ENCODE measurements at places on chromosomes 3 and 15.

GRCh38 chr15:40388941-40389823 lies 6.7 kb downstream of the KNSTRN start:
- no peaks in the 10 kb centered on the region for H3K27me3 ChIP-seq
- DNase-seq = no peak
- no peaks in the 10 kb centered on the region for H3K4me1 ChIP-seq

DNA sequence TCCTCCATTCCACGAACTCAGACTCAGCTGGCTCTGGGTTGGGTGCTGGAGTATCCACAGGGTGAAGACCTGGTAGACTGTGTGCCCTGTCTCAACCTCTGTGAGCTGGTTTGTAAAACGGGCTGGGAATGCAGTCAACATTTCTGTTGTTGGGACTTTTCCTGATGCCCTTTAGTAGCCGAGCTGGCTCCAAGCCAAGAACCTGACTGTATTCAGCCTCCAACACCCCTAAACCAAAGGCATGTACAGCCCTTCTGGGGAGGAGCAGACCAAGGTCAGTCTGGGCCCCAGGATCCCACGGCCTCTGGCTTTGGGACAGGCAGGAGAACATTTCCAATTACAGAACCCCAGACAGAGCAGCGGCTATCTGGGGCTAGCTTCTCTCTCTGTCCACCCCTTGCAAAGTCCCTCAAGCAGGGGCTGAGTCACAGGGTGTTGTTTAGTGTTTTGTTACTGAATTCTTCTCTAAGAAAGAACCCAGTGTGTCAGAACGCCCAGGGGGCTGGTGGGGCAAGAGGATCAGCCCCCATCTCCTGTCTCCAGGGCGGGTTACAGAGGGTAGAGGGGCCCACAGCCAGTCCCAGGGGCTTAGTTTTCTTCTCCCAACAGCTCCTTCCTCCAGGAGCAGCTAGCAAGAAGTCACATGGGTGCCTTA lies 56.8 kb upstream of the SLC6A6 start:
- H3K27ac ChIP-seq = no peak overlapping the region
- no peak for DNase-seq
- no peak overlapping the region for H3K4me3 ChIP-seq
- no peaks in the 10 kb centered on the region for H3K27me3 ChIP-seq
- H3K4me1 ChIP-seq = no peaks in the 10 kb centered on the region

- H3K4me1 ChIP-seq = peaks cover 57% of the 10 kb centered on the region
- no peaks in the 10 kb centered on the region for H3K27me3 ChIP-seq
- DNase-seq = peak; percentile 81
- H3K4me3 ChIP-seq = peak overlapping the region; percentile 73
Measured at GRCh38 chr15:75202251-75203016, 752 bp downstream of the C15orf39 start.

GRCh38 chr3:124766113-124767095 lies 36.2 kb downstream of the UMPS start:
- no peak overlapping the region for H3K27ac ChIP-seq
- H3K27me3 ChIP-seq = no peaks in the 10 kb centered on the region
- no peaks in the 10 kb centered on the region for H3K36me3 ChIP-seq
- no peak overlapping the region for H3K4me3 ChIP-seq

GRCh38 chr3:197487911-197488391 lies 67.8 kb downstream of the BDH1 start:
- H3K4me1 ChIP-seq = no peaks in the 10 kb centered on the region
- DNase-seq = no peak
- no peak overlapping the region for H3K4me3 ChIP-seq
- no peaks in the 10 kb centered on the region for H3K36me3 ChIP-seq

DNA sequence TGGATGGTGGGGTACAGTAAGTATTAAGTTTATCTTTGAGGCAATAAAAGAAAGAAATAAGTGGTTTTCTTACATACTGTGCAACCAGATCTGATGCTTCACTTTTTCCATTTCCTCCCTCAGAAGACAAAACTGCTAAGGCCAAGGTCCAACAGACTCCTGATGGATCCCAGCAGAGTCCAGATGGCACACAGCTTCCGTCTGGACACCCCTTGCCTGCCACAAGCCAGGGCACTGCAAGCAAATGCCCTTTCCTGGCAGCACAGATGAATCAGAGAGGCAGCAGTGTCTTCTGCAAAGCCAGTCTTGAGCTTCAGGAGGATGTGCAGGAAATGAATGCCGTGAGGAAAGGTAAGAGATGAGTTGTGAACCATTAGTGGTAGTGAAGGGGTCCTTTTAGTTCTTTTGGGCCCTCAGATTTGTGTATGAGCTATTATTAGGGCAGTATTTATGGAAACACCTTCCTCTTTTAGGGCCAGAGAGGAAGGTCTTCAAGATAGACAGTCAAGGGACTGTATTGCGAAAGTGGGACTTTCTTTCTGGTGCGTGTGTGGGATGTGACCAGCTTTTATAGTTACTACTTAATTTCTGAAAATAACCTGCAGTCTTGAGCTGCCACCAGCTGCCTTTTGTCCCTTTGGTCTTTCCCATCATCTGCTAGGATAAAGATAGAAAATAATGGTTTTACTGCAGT lies 4.6 kb downstream of the ALAS1 start:
- no peak for DNase-seq
- peaks cover 36% of the 10 kb centered on the region for H3K4me1 ChIP-seq
- no peak overlapping the region for H3K4me3 ChIP-seq
- peaks cover 57% of the 10 kb centered on the region for H3K36me3 ChIP-seq

DNA sequence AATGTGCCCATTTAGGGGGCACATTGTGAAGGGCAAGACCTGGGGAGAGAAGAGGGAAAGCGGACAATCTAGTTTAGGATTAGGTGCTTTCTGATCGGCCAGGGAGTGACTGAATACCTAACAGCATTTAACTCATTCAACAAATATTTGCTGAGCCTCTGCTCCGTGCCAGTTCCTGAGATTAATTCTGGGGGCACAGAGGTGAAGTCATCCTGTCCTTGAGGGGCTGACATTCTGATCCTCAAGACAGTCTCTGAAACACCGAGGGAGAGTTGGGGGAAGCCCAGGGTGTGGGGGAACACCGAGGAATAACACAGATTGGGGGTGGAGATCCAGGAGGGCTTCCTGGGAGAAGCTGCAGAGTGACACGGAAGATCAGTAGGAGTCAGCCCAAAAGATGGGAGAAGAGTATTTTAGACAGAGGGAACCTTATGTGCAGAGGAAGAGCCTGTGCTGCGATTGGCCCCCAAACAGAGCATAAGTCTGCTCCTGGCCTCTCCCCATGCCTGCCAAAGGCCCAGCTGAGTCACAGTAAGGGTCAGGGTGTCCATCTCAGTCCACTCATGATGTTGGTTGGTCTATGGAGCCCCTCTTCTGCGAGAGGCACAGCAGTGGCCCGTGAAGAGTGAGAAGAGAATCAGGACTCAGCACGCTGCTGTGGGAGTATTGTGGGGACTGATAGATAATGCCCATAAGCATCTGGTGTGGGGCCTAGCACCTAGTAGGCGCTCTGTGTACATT lies 60.2 kb downstream of the AMOTL2 start:
- H3K27me3 ChIP-seq = peaks cover 19% of the 10 kb centered on the region
- H3K27ac ChIP-seq = no peak overlapping the region
- H3K4me3 ChIP-seq = no peak overlapping the region
- DNase-seq = no peak

GRCh38 chr15:70560617-70561328 lies 202.6 kb downstream of the UACA start:
- H3K27ac ChIP-seq = no peak overlapping the region
- DNase-seq = no peak
- no peaks in the 10 kb centered on the region for H3K27me3 ChIP-seq

GRCh38 chr3:18247776-18248310 lies 177.3 kb downstream of the SATB1 start:
- H3K27me3 ChIP-seq = no peaks in the 10 kb centered on the region
- H3K4me3 ChIP-seq = no peak overlapping the region
- no peak for DNase-seq
- no peaks in the 10 kb centered on the region for H3K4me1 ChIP-seq
- no peak overlapping the region for H3K27ac ChIP-seq

- H3K4me3 ChIP-seq = no peak overlapping the region
- no peaks in the 10 kb centered on the region for H3K36me3 ChIP-seq
- no peak overlapping the region for H3K27ac ChIP-seq
- DNase-seq = no peak
Measured at GRCh38 chr3:107855710-107856109, 235.1 kb downstream of the CD47 start.

GRCh38 chr3:122085673-122086072 lies 30.5 kb downstream of the CD86 start:
- no peaks in the 10 kb centered on the region for H3K4me1 ChIP-seq
- H3K4me3 ChIP-seq = no peak overlapping the region
- no peaks in the 10 kb centered on the region for H3K27me3 ChIP-seq

DNA sequence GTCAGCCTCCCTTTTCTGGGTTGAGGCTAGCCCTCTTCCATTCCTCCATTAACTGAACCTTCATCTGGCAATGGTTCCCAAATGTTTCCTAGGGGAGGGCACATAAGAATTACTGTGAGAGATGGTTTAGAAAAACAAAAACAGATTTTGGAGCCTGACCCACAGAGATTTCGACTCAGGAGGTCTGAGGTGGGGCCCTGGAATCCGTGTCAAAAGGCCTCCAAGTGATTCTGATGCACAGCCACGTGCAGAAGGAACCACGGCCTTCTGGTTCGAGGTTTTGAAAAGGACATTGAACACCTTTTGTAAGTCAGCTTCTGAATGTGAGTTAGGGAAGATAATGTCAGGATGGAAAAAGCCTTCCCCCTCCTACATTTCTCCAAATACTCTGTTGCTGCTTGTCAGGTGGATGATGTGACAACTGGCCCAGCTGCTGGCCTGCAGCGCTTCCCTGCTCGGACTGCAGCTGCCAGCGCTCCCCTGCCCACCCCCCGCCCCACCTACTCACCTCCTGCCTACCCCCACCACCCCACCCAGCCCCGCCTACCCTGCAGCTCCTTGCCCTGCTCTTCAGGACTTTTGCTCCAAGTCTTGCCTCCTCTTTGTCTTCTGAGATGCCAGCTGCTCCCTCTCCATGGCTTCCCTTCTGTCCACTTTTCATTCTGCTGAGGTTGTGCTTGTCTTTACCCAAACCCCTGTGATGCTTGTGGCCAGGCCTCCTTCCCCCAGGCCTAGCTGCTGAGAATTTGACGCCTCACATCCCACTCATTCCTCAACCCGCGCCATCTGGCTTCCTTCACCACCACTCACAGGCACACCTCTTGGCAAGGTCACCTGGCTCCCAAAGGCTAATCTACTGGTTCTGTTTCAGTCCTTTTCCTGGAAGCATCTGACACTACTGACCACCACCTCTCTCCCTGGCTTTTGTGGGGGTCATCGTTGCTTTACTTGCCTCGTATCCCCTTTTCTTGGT lies 6.6 kb downstream of the EHD4 start:
- no peak for DNase-seq
- no peaks in the 10 kb centered on the region for H3K36me3 ChIP-seq

DNA sequence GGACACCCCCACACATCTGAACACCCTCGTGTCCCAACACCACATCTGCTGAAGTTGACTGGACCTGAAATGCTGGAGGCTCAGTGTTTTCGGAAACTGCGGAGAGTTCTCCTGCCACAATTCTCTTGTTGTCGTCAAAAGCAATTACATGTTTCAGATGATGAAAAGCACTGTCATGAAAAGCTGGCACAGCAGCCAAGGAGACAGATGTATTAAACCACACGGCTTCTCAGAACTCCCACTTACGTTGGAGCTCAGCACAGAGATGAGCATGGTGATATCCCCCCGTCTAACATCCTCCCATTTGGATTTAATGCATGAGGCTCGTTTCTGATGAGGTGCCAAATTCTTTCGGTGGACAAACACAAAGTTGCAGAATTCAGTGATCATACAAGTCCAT lies 180.1 kb downstream of the RORA start:
- H3K27ac ChIP-seq = no peak overlapping the region
- no peak overlapping the region for H3K4me3 ChIP-seq
- H3K36me3 ChIP-seq = no peaks in the 10 kb centered on the region
- no peaks in the 10 kb centered on the region for H3K4me1 ChIP-seq
- H3K27me3 ChIP-seq = no peaks in the 10 kb centered on the region

- H3K4me3 ChIP-seq = no peak overlapping the region
Measured at GRCh38 chr3:40661284-40661683, 136.5 kb downstream of the ZNF621 start.

DNA sequence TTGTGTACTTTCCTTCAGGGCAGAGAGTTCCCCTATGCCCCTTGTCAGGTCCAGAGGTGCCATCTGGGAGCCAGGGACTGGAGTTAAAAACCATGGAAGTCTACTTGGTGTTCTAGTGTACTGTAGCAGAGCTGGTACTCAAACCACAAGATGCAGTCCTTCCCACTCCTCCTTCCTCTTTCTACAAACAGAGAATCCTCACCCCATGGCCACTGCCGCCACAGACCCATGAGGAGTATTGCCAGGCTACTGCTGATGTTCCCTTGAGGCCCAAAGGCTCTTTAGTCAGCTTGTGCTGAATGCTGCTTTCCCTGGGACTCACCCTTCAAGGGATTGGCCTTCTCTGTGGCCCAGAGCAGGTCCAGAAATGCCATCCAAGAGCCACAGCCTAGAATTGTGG lies 229.2 kb upstream of the ZPLD1 start:
- no peaks in the 10 kb centered on the region for H3K27me3 ChIP-seq
- H3K4me3 ChIP-seq = no peak overlapping the region
- no peak for DNase-seq
- H3K36me3 ChIP-seq = no peaks in the 10 kb centered on the region

DNA sequence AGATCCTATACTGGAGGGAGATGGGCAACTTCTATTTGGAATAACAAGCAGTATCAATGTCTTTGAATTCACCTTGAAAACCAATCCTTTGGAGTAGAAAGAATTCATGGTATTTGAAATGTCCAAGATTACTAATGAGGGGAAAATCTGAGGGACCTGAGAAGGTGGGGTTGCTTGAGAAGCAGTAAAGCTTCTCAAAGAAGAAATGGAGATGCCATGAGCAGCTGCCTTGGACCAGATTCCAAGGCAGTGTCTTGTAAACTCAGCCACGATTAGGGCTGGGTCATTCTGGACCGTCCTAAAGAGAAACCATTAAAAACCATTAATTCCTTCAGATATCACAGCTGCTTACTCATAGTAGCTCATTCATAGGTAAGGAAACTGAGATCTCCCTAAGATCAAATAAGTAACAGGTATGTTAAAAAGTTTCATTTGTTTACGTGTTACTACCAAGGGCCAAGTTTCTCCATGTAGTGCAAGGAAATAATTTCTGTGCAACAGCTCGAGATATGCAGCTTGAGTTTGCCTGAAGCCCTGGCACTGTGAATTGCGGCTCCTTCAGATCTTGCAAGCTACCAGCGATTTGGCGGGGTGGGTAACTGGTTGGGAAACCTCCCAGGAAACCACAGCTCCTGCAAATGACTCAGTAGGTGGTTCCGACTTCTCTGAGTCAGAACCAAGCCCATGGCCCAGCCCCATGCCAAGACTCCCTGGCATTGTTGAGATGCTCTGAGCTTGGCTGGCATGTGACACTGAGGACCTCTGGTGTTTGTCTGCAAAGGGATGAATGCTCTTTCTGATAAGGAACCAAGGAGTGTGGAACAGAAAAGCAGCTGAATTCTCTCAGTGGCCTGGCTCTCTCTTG lies 296.8 kb downstream of the RORA start:
- peaks cover 7% of the 10 kb centered on the region for H3K4me1 ChIP-seq
- no peaks in the 10 kb centered on the region for H3K36me3 ChIP-seq
- no peak overlapping the region for H3K27ac ChIP-seq

DNA sequence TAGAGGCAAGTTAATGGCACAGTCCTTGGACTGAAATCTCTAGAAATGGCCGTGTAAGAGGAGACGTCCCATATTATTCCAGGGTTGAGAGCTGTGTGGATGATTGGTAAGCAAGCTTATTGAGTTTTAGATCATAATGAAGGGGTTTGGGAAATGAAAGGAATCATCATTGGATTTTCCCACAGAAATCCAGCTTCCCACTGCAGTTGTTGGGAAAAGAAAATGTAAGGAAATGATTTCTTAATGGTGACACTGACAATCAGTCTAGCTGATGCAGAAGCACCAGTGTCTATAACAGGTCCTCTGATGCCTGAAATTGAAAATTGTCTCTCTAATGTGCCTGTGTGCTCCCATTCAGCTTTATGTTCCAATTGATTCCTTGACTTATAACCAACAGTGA lies 728.6 kb downstream of the GRM7 start:
- no peaks in the 10 kb centered on the region for H3K36me3 ChIP-seq
- no peak overlapping the region for H3K27ac ChIP-seq
- H3K27me3 ChIP-seq = no peaks in the 10 kb centered on the region
- H3K4me3 ChIP-seq = no peak overlapping the region

Data from CD4-positive, alpha-beta T cell (primary cell).